ENCODE measurements at places on chromosomes 3 and 15.

DNA sequence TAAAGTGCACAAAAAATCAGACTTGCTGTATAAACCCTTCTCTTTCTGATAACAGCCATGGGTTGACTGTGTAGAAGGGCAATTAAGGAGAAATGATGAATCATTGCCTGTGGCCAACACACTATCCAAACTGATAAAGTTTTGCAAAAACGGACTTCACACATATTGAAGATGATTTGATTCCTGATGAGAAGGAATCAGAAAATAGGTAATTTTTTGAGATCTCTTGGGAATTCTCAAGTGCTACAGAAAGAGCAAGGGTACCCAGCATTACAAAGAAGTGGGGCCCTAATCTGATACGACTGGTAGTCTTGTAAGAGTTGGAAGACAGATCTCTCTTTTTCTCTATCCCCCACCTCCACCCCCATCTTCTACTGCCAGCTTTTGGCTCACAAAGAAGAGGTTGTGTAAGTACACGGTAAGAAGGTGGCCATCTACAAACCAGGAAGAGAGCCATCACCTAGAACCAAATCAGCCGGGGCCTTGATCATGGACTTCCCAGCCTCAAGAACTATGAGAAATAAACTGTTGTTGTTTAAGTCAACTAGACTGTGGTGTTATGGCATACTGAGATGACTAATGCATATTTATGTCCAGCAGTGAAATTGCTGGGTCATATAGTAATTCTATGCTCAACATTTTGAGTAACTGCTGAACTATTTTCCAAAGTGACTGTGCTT lies 254.7 kb downstream of the EDEM1 start:
- DNase-seq: no peak

DNA sequence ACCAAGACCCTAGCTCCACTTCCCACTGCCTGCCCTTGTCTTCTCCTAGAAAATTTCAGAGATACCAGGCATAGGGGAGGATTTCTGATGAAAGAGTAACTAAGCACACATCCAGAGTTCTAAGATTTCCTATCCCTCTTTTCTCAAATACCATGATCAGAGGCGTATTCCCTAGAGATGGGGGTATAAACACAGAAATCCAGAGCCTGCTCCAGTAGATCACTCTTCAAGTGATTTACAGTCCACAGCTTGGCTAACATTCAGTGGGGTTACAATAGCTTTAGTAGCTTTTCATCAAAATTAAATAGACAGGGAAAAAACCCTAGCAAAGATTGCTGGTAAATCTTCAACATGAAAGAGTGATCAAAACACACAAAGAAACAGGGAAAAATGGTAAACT lies 800.7 kb upstream of the GRM7 start:
- DNase-seq: no peak

GRCh38 chr3:172102123-172102882 lies 62.9 kb downstream of the FNDC3B start:
- peak; percentile 3 for DNase-seq

GRCh38 chr3:184078851-184079250 lies 18.0 kb upstream of the HTR3E start:
- no peak for DNase-seq

DNA sequence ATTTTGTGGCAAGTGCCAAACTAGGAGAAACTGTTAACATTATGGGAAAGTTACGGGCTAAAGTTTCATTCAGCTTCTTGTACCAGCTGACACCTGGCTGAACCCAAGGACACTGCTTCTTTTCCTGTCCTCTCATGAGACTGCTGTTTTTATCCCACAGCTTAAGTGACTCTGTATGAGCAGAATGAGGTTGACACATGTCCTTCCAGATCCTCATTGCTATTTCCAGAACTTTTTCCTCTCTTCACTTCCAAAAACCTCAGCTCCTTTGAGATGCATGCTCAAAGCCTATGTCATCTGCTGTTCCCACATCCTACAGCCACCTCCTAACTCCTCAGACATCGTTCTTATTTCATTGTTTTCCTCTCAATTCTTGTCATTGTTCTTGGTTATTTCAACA lies 183.6 kb downstream of the DCLK3 start:
- no peak for DNase-seq

DNA sequence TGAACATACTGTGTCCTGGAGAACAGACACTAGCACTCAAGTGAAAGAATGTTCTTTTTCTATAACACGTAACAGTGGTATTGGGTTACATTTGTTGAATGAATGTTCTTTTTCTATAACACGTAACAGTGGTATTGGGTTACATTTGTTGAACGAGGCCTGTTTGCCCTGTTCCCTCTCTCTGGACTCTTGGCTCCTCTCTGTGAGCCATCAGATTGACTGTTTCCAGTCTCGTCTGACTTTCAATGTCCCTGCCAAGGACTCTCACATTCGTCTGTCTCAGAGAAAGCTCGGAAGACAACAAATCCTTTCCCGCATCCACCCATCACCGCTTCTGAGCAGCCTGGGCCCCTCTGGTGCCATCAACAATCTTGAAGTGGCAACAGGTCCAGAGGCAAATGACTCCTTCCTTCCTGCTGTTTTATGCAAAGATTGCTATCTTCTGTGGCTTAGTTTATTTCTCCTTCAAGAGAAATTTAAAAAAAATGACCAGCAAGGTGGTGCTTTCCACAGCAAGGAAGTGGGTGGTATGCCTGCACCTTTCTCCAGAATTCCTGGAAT lies 8.0 kb downstream of the TMEM45A start:
- DNase-seq: no peak

GRCh38 chr3:190205739-190206138 lies 85.0 kb upstream of the P3H2 start:
- no peak for DNase-seq

GRCh38 chr15:52134502-52135144 lies 22.0 kb upstream of the BCL2L10 start:
- DNase-seq: no peak

- DNase-seq: no peak
Measured at GRCh38 chr3:33637482-33637881, 80.6 kb downstream of the CLASP2 start.

DNA sequence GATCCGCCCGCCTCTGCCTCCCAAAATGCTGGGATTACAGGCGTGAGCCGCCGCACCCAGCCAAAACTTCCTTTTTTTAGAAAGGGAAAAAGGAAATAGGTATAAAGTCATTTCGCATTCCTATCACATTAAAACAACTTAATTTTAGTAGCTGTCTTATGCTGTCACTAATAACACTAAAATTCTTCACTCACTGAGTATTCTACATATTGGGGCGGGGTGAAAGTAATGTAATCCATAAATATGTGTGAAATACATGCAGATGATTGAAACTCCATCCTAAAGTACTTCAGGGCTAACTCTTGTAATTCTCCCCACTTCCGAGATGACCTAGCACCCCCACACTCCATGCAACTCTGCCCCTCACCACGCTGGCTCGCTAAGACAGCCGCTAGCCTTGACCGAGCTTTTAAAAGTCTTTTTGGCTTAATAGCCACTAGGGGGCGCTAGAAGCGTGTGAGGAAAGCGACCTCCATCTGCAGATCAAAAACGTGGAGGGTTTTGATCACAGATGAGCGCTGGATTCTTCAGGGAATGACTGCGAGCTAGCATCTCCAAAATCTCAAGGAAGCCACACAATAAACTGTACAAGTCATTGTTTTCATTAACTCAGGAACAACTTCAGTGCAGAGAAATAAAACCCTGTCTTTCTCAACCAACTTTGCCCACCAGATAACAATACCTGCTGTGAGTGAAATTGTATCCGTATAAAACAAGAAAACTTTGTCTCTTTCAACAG lies 129.3 kb upstream of the IGF1R start:
- peak; percentile 23 for DNase-seq

DNA sequence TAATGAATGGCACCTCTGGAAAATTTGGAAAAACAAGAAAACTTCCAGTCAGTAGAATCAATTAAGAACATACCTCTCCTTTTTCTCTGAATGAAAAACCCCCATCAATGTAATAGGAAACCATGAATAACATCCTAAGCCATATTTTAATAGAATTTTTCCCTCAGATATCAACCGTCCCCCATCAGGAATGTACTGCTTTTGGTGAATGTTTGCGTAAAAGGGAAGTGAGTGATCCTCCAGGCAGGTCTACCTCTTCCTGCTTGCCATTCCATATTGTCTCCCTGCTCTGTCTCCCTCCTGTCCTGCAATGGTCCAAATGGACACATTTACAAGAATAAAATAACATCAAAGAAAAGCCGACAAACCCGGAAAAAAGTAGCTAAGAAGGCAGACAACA lies 30.8 kb downstream of the LAMP3 start:
- DNase-seq: no peak

DNA sequence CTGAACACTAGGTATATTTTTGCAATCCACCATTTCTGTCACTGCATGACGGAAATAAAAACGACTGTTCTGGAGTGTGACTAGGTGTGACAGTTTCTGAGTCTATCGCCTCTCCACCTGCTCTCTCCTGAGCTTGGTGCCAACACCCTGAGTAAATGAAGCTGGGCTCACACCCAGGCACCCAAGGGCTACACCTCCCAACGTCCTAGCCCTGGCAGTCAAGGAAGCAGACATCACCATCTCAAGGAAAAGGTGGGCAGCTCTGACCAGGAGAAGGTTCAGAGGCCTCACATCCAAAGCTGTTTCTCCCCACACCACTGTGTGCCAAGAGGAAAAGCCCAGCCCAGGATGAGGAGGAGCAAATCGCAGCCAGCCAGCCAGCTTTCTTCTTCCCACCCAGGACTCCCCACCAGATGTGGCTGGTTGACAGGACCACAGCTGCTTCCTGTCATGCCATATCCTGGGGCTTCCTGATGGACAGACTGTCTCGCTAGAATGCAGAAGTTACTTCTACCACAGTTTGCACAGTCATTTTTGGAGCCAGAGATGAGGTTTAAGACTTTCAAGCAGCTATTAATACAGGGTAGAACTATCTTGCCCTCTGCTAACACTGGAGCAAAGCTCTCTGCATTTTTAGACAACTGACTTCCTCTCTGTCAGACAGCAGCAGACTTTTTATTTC lies 3.3 kb downstream of the SCAMP2 start:
- DNase-seq: no peak

- DNase-seq: no peak
Measured at GRCh38 chr3:172713316-172713715, 2.4 kb upstream of the NCEH1 start.

DNA sequence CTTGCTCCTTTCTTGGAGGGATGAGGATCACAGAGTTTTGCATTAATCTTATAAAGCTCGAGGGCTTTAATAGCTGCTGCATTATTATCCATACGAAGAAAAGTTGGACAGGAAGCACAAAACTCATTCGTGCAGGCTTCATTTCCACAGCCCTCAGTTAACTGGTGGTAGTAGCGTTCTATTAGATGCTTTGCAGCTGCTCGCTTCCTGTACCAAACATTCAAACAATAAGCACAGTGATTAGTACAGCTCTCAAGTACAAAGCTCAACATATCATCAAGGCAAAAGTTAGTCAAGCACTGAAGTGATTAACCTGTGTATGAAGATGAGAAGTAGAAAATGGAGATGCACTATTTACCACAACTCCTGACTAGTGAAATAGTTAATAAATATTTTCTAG lies 63.3 kb downstream of the UBE3A start:
- no peak for DNase-seq

Measured in activated gamma-delta T cell treated with anti-CD3 and anti-CD28 coated beads, Interleukin-2, amount 50 U/mL, for 16 hours (primary cell).